ENCODE measurements at places on chromosomes 1 and 21.

DNA sequence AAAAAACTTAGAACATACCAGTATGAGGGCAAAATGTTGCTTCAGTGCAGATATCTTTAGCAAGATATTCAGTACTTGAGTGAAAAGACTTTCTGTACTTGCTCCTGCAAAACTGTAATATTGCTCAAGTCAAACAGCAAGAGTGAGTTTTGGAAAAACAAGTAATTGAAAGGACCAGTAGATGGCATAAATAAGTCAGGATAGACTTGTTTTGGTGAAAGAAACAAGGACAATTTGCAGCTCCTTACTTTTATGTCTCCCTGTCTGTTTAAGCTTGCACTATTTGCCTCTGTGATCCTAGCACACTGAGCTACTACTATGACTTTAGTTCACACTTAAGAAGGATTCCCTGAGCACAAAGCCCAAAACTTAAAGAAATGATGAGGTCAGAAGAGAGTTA, 39.1 kb downstream of the IFI44 start:
- no peak for DNase-seq

GRCh38 chr1:201647722-201648065, 108.8 kb downstream of the NAV1 start:
- DNase-seq = no peak

DNA sequence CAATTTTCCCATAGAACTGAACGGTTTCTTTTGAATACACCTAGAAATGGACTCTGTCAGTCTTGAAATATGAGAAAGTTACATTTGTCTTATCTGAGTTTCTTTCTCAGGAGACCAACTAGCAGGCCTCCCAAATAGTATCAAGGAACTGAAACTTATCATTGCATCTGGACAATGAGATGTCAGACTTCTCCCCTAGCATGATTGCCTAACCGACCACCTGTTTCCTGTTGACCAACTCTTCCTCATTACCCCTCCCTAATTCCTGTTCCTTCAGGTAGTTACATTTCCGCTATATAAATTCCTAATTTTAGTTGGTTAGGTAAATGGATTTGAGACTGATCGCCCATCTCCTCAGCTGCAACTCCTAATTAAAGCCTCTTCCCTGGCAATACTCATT, 1587.3 kb downstream of the NCAM2 start:
- no peak for DNase-seq

GRCh38 chr1:78950826-78951225, 55.7 kb downstream of the ADGRL4 start:
- DNase-seq = no peak

GRCh38 chr1:161730050-161730564, 8.8 kb downstream of the FCRLB start:
- no peak for DNase-seq

GRCh38 chr1:100463791-100464424, 74.0 kb upstream of the GPR88 start:
- peak; percentile 65 for DNase-seq

DNA sequence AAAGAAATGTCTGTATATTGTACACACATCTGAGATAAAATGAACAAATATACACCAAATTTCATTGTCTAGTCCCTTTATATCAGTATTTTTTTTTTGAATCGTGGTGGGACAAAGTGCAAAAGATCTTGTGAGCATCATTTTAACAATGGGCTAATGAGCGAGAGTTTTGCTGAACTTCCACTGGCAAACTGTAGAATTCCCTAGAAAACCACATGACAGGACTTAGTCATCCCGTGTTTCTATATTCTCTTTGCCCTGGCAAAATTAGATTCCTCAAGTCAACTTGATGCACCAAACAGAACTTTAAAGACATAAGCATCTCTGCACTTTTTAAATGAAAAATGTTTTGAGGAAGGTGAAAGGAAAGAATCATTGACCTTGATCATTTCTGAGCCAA, 488.2 kb upstream of the PTBP2 start:
- DNase-seq = no peak

GRCh38 chr1:164659621-164660411, 100.8 kb downstream of the PBX1 start:
- no peak for DNase-seq

DNA sequence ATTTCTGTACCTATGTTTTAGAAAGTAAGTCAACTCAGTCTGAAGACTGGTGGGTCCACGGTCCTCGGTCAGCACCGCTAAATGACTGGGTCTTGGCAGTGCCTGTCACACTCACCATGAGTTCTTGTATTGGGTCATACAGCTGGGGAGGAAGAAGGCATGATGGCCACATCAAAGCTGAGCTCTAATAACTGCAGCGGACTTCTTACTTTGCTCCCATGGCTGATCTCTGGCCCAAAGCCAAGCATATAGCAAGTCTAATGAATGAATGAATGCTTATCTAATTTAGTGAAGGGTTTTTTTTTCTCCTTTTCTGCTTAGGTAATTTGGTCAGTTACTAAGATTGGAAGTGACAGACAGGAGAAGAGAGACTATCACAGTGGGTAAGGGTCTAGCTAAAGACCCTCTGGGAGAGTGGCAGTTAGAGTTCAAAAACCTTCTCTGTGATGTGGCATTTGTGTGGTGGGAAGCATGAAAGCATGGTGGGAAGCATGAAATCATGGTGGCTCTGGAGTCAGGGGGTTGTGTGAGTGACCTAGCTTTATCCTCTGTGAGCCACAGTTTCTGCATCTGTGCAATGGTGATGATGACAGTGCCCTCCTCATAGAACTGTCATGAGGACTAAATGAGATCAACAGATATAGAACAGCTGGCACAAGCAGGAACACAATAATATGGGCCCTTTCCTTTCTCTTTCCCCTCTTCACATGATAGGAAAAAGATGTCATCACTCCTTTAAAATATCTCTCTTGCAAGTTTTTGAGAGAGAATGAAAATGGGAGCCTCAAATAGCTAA, 78.9 kb upstream of the JAK1 start:
- DNase-seq = no peak

- no peak for DNase-seq
Observed at GRCh38 chr1:58249737-58250586, 296.6 kb downstream of the OMA1 start.

DNA sequence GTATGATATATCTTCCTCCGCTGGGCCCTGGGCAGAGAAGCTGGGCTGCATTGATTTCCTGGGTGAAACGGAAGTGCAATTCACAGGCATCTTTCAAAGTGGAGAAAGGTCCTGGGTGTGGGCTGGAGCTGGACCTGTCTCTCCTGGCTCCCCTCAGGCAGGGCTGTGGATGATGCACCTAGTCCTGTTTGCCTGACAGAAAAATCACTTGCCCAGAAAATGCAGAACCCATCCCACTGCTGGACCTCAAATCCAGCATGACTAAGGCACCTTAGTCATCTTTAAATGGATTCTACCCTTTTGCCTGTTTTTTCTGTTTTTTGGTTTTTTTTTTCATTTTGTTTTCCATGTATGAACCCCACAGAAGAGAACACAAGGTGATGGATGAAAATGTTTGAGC, 49.7 kb downstream of the MYSM1 start:
- no peak for DNase-seq

DNA sequence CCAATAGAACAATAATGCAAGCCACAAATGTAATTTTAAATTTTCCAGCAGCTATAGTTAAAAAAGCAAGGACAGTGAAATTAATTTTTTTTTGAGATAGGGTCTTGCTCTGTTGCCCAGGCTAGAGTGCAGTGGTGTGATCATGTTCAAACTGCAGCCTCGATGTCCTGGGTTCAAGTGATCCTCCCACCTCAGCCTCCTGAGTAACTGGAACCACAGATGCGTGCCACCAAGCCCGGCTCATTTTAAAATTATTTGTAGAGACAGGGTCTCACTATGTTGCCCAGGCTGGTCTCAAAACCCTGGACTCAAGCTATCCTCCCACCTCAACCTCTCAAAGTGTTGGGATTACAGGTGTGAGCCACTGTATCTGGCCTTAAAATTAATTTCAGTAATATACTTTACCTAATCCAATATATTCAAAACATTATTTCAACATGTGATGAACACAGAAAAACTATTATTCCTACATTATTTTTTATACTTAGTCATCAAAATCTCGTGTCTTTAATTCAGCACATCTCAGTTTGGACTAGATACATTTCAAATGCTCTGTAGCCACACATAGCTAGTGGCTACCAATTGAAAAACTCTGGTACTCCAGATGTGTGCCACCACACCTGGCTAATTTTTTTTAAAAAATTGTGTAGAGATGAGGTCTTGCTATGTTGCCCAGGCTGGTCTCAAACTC, 10.8 kb upstream of the ID3 start:
- no peak for DNase-seq

- no peak for DNase-seq
Observed at GRCh38 chr1:3527774-3528173, 73.3 kb downstream of the ARHGEF16 start.

GRCh38 chr1:178134061-178134460, 40.2 kb downstream of the RASAL2 start:
- no peak for DNase-seq

GRCh38 chr21:15272591-15272990, 207.8 kb upstream of the NRIP1 start:
- DNase-seq = no peak

DNA sequence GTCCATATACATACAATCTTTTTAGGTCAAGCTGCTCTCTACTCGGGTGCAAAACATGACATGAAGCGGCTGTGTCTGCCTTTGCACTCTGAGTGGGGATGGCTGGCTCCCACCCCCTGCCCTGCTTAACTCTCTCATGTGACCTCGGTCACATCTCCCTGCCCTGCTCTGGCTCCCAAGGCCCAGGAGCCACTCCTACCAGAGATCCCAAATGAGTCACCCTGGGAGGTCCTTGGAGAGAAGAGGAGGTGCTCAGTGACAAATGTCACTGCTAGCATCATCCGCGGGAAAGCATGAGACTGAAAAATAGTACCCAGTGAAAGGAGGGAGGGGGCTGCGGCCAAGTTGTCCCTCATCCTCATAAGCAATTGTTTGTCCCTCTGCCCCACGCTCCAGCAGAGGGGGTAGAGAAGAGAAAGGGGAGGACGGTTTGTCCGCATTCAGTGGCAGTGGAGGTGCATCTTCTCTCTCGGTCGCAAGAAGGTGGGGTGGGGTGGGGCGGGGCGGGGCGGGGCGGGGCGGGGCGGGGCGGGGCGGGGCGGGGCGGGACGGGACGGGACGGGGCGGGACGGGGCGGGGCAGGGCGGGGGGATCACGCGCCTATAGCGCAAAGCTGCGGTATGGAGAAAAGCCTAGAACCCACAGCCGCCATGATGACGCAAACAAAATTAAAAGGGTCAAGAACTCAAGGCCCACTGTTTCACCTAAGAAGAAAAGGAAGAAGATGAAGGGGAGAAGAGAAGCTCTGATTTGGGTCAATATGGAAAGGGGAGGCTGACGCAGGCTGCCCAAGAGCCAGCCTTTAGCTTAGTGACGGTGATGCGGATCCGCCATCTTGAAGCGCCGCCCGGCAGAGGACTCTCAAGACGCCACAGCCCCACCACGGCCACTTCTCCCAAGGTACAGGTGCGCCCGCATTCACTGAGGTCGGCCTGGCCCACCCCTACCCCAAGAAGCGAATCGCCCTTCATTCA, 66.2 kb downstream of the CD46 start:
- no peak for DNase-seq

DNA sequence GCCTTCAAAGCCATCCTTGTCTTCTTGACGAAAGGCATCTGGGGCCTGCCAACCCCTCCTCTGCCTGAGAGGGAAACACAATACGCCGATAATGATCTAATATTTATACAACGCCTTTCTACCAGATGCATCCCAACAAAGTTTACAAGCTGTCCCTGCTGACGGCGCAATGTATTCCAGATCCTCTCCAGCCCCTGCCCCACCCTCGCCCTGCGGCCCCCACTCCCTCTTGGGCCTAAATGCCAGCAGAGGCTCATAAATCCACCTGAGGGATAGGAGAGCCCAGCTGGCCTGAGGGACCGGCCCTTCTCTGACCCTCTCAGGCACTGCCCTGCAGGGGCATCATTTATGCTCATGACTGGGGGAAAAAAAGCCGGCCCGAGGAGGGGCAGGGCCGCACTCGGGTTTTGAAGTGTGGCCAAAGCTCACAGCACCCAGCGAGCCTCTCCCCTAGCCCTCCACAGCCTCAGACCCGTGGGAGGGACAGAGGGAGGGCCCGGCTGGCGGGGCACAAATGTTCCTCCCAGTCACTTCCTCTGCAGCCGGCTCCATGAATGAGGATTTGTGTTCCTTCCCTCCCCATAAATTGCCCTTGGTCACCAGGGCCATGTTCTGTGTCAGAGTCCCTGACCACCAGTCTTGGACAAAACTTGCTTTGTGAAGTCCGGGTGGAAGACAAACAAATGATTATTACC, 140.3 kb downstream of the FOXD2 start:
- no peak for DNase-seq

- no peak for DNase-seq
Observed at GRCh38 chr1:211344152-211344618, 17.6 kb downstream of the TRAF5 start.

- no peak for DNase-seq
Observed at GRCh38 chr1:53296117-53296749, 31.6 kb downstream of the LRP8 start.

GRCh38 chr1:6424000-6424565, 493 bp upstream of the ESPN start:
- DNase-seq = no peak

GRCh38 chr1:61184040-61184713, 101.8 kb downstream of the NFIA start:
- no peak for DNase-seq

DNA sequence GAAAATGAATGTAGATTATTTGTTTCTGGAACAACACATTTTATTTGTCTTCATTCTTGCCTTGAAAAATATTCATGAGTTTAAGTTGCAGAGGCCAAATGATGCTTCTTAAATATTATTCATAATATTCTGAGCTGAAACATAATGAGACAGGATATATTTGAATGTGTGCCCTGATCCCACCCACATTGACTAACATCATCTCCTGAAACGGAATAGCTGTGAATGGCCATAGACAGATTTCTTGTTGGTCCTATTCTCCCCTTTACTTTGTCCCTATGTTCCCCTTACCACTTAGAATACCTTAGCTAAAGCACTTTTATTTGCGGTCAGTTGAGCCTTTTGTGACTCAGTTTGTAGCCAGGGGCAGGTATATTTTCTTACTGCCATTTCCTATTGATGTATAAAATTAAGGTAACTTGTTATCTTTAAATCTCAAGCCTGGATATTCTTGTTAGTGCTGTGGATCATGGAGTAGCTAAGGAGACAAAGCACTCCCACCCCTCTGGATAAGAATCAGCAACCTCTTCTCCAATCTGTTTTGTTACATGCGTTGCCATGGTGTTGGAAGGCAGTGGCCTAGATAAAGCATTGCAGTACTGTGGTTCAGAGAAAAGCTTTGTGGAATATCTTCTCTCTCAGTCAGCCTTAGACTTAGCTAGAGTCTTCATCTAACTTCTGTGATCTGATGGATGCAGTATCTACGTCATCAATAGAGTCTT, 478.5 kb upstream of the DEPDC1 start:
- DNase-seq = no peak

DNA sequence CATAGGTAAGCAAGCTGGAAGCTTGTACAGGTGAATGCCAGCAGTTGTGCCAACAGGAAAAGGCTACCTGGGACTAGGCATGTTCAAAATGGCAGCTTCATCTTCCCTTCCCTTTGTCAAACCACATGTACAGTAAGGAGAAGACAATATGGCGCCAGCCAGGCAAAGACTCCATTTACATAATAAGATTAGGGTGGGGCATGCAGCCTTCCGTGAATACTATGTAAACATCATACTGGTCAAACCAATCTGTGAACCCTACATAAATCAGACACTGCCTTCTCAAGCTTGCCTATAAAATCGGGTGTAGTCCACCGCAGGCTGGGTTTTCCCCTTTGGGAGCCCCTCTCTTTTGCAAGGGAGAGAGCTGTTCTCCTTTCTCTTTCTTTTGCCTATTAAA, 24.6 kb downstream of the ATF3 start:
- no peak for DNase-seq

All from activated naive CD4-positive, alpha-beta T cell treated with Interleukin-2 at 50 U/mL for 16 hours (primary cell).